Kidney epithelial cell (primary cell): ENCODE measurements at places on chromosomes 2 and 18. TPM values are rescaled to one million over a fixed set of nuclear protein-coding genes. Genes with fewer than 3 reads are reported as not detected.

DNA sequence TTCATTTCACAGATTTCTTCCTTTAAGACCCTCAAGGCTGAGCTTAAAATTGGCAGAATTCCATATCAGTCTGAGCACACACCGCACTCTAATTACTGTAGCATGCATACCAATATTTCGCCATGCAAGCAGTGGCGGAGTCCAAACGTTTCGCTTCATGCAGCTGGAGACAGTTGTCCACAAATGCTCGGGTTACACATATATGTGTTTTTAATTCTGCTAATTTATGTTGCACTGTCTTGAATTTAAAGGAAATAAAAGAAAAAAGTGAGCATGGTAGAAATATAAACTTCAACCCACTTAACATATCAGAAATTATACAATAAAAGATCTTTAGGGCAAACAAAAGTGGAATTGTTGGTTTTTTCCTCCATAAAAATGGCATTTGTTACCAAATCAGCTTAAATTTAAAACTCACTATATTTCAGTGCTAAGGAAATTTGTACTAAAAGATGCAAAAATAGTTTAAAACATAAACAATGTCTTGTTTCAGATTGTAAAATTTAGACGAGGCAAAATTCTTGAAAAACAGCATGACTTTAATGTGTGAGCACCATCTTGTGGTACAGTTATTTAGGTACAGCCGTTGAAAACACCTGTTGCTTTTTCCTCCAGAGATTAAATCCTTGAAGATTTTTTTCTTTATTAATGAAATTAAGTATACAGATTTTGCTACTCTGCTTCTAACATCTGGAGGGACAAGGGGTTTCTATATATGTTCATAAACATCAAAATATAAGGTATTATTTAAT, 24.1 kb upstream of the KANSL1L start:
- DNase-seq = no peak

CHST9 gene
- total RNA-seq = 0.08 TPM in 1 of 2 replicates, not detected in the other

DNA sequence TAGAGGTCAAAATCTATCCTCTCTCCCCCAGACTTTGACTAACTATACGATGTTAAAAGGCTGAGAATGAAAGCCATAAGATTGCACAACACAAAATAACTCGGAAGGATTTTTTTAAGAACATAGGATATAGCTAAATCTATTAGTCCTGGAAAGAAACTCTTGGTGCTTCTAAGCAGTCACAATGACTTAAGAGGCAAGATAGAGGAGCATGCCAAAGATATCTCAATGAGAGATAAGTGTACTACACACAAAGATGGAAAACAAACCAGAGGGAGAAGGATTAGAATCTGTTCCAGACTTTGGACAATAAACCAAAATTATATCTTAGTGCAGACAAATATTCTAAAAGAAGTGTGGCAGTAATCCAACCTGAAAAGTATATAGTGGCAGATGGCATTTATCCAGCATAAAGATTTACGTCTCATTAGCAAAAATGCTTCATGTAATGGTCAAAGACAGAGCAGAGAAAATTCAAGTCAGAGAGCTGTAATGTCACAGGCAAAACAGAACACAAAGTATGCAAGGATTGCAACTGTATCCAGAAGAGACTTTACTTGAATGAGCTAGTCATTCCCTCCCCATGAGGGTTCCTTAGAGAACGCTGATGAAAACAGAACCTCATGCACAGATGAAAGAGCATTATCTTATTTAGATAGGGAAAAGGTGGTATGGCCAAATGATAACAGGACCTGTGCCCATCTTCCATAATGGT, 28.8 kb upstream of the EVA1A start:
- no peak for DNase-seq

DNA sequence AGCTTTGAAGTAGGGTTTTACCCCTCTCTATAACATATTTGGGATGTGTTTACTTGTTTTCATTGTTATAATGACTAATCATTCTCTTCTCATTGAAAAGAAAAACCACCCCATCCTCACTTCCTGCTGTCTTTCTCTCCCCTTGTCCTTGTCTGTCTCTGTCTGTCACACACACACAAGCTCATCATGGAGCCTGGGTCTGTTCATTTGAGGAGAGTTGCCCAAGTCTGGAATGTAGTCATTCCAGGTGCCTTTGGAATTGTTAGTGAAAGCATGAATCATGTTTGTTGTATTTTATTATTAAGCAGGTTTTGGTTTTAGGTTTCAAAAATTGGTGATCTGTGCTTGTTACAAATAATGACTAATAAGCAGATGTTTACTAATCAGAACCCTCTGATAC, 133.5 kb upstream of the IL1R2 start:
- peak; percentile 26 for DNase-seq

ABCB11 gene
- total RNA-seq = not detected in 2 replicates

GRCh38 chr2:13681936-13682335, 950.6 kb upstream of the LRATD1 start:
- no peak for DNase-seq

GRCh38 chr2:179655627-179656026, 205.8 kb downstream of the ZNF385B start:
- peak; percentile 12 for DNase-seq

CCDC102B gene
- 0.54 and 1.6 TPM in 2 replicates for total RNA-seq

ALK gene
- total RNA-seq = not detected in 2 replicates

DNA sequence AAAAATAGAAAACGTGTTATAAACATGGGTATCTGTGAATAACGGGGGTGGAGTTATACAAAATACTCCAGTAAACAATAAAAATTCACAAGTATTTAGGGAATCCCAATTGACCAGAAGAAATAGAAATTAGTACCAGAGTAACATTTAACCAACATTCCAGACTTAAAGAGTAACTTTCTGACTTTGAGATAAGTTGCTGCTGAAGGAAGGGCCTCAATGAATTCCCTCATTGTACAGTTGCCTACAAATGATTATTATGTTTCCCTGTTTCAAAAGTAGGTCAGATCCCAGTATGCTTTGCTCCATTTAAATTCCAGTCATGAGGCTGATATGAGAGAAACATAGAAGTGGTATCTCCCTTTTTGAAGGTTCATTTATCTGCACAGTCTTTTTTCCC, 88.3 kb upstream of the KCNH7 start:
- DNase-seq = peak; percentile 21

PLA2R1 gene
- total RNA-seq = 2.9 and 3.6 TPM in 2 replicates

GRCh38 chr2:168165397-168165796, 82.0 kb downstream of the STK39 start:
- no peak for DNase-seq

- no peak for DNase-seq
Measured at GRCh38 chr2:122108186-122108585, 352.7 kb downstream of the TSN start.

DNA sequence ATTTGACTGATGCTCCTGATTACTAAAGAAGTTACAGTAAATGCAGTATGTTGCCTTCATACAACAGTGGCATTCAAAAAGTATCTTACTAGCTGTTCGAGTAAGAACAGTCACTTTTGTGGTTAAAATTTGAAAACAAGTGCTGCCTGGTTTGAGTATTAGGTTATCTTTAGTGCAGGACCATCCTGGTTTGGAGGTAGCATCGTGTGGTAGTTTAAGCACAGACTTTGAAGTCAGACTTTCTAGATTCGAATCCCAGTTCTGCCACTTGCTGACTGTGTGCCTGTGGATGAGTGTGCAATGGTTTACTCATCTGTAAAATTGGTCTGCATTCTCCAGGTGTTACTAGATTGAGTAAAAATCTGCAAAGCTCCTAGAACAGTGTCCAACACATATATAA, 96.8 kb downstream of the SGPP2 start:
- no peak for DNase-seq

RSAD2 gene
- 3.6 and 4.9 TPM in 2 replicates for total RNA-seq

RUFY4 gene
- not detected in 2 replicates for total RNA-seq

FAM237A gene
- not detected in 2 replicates for total RNA-seq

GRCh38 chr2:216352653-216353270, 19.5 kb downstream of the MARCHF4 start:
- DNase-seq = no peak

- no peak for DNase-seq
Measured at GRCh38 chr2:126304154-126304553, 351.8 kb upstream of the GYPC start.

DNA sequence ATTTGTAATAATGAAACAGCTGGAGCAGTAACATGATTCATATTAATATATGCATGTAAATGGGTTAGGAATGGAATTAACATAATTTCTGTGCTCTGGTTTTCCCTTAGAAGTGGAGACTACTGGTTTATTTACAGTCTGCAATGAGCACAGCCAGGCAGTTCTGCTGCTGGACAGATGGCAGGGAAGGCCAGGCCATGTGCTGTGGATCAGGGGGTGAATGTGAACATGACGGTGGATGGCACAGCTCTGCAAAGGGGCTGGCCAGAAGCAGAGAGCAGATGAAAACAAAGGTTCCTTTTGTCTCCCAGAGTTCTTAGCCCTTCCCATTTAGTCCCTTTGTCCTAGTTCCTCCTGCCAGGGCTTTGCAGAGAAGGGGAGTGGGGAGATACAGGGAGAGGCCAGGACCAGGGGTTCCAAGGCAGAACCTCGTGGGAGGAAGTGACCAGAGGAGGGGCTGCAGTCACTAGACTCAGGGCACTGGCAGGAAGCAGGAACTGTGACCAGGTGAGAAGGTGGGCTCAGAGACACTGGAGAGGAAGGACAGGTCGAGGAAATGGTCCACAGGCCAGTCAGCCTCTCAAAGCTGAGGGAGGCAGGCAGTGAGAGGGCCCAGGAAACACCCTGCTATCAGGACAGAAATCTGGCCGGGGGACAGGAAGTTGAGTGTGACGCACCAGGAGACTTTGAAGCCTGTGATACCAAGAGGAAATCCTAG, 112.9 kb upstream of the ATP8B1 start:
- DNase-seq = no peak

GRCh38 chr2:43634604-43635306, 2.3 kb upstream of the PLEKHH2 start:
- DNase-seq = peak; percentile 31

INSIG2 gene
- total RNA-seq = 16.6 and 17.1 TPM in 2 replicates

DQX1 gene
- total RNA-seq = not detected in 2 replicates

- DNase-seq = no peak
Measured at GRCh38 chr2:178700922-178701342, 106.3 kb downstream of the TTN start.

- no peak for DNase-seq
Measured at GRCh38 chr18:50301074-50301473, 13.6 kb upstream of the CXXC1 start.

- no peak for DNase-seq
Measured at GRCh38 chr2:174059884-174060244, 94.7 kb upstream of the SP3 start.

DNA sequence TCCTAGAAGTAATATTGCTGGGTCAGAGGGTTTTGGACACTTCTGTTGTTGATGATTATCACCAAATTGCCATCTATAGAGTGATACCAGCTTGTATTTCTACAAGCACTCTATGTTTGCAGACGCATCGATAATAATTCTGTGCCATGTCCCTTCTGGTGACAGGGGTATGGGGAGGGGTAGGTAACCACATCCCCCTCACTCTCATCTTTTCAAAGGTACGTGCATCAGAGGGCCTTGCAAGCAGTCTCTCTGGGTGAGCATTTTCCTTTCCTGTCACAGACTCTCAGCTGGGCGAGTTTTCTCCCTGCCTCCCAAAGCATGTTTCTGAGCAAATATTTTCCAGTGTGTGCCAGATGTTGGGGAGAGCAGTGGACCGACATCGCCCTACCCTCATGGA, 98.0 kb downstream of the SMAD7 start:
- DNase-seq = no peak

DNA sequence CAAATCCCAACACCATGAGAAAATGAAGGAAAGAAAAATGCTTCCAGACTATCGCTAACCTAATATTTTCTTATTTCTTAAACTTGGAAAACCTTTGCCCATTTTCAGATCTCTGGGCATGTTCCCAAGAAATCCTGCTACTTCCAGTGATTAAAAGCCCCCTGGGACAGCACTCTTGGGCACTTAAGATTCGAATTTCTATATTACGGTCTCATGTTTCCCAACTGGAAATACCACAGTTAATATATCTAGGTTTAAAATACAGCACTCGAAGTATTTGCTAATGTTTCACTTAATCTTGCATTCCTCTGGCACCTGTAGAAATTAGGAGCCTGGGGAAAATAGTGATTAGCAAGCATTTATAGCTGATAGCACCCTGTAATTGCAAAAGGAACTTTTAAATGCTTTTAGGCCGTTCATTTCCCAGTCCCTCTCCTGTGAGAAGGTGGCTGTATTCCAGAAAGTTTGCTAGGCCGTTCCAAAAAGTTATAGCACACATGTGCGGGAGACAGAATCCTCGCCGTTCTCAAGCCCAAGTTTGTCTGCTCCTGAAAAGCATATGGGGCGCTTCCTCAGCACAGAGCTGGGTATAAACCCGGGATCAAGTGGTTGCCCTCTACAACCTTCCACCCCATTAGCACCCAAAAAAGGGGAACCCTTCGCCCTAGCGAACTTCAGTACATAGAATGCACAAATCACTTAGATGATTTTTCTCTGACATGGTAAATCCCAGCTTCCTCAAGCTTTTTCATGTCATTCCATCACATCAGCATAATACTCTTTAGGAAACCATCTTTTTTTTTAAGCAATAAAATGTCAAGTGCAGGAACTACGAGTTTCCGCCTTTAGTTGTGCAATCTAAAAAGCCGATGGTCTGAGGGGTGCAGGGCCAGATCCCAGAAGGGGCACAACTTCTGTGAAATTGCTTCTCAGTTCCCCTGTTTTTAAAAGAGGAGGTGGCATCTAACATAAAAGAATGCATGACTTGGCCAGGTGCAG, 60.6 kb downstream of the DIPK1C start:
- no peak for DNase-seq

DNA sequence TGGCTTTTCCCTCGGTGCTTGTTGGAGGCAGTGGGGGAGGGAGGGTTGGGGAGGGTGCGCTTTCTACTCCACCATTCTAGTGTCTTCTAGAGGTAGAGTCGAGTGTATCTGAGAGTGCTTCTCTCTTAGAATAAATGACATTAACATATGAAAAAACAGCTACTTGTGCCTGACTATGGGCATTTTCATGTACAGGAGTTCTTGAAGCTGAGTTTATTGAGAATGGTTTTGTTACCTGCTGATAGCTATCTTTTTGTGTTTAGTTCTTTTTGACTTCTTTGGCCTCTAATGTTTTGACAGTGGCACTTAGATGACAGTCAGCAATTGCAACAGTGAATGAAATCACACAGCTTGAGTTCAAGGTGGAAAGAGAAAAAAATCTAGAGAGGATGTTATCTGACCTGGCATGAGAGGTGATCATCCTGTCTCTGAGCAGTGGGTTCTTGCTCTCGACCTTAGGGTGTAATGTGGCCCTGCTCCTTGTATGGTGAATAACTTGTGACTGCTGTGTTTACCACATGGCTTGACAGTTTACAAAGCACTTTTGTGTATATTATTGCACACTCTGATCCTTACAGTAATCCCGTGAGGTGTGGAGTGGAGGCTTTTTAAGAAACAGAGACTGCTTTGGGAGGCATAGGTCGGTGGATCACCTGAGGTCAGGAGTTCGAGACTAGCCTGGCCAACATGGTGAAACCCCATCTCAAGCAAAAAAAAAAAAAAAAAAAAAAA, 86.7 kb downstream of the AGAP1 start:
- DNase-seq = no peak
